Smooth muscle cell of trachea (primary cell): ENCODE measurements at places on chromosomes 12 and 14. TPM values are rescaled to one million over a fixed set of nuclear protein-coding genes. Genes with fewer than 3 reads are reported as not detected.

Gene CACNA2D4
- total RNA-seq: 0.87 and 1.5 TPM in 2 replicates

Gene OASL
- total RNA-seq: 0.15 and 0.33 TPM in 2 replicates

Gene MYF6
- total RNA-seq: not detected in 2 replicates

Gene ARG2
- 0.99 and 7.3 TPM in 2 replicates for total RNA-seq

Gene TMEM63C
- total RNA-seq: not detected in 2 replicates

Gene RAD9B
- 0.29 and 0.83 TPM in 2 replicates for total RNA-seq

Gene RESF1
- total RNA-seq: 15.4 and 26.6 TPM in 2 replicates

Gene DAO
- total RNA-seq: not detected in 2 replicates

Gene PTGDR
- total RNA-seq: not detected in 2 replicates

Gene CTDSP2
- 94.2 and 111 TPM in 2 replicates for total RNA-seq

Gene FOXN4
- total RNA-seq: not detected in 2 replicates

Gene CMA1
- total RNA-seq: not detected in 2 replicates

Gene CD69
- total RNA-seq: not detected in 2 replicates

Gene TXNRD1
- 582 and 1,066 TPM in 2 replicates for total RNA-seq

Gene AQP6
- total RNA-seq: not detected in 2 replicates

Gene NTF3
- total RNA-seq: 0.50 TPM in 1 of 2 replicates, not detected in the other

Gene CLEC9A
- total RNA-seq: not detected in 2 replicates

Gene CCDC38
- total RNA-seq: not detected in 2 replicates

Gene GZMH
- not detected in 2 replicates for total RNA-seq

Gene PCED1B
- not detected in 2 replicates for total RNA-seq

Gene NKX2-1
- total RNA-seq: not detected in 2 replicates

Gene ACOT6
- total RNA-seq: not detected in 2 replicates
